SK-N-DZ (cell line): ENCODE measurements at places on chromosomes 12 and 14.
A peak's percentile ranks its signal among the peaks of the same experiment; 100 is the strongest.

DNA sequence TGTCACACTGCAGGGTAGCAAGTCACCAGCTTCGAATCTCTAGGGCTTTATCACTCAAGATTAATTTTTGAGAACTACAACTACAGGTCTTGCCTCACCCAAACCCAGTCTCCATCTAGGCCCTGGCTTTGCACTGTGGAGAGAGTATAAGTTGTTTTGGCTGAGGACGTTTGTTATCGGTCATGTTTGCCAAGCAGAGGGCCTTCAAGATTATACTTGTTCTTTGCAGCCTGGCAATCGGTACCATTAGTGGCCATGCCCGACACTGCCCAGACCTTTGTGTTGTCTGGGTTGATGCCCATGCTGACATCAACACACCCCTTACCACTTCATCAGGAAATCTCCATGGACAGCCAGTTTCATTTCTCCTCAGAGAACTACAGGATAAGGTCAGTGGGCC, 25.7 kb downstream of the ARG2 start:
- DNase-seq, result no peak

GRCh38 chr12:92145481-92145730, 240 bp downstream of the BTG1 start:
- DNase-seq, result no peak

DNA sequence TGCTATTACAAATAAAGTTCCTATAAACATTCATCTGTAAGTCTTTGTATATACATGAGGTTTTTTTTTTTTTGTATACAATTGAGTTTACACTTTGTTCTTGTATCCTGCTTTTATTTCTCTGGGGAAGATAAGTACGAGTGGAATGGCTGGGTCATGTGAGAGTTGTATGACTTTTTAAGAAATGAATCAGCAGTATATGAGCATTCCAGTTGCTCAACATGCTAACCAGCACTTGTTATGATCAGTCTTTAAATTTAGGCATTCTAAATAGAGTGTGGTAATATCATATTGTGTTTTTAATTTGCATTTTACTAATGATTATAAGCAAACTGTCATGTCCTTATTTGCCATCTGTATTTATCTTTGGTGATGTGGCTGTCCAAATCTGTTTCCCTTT, 44.7 kb upstream of the AMIGO2 start:
- DNase-seq, result no peak

- no peak for DNase-seq
Observed at GRCh38 chr12:106342397-106343213, 14.9 kb upstream of the POLR3B start.

DNA sequence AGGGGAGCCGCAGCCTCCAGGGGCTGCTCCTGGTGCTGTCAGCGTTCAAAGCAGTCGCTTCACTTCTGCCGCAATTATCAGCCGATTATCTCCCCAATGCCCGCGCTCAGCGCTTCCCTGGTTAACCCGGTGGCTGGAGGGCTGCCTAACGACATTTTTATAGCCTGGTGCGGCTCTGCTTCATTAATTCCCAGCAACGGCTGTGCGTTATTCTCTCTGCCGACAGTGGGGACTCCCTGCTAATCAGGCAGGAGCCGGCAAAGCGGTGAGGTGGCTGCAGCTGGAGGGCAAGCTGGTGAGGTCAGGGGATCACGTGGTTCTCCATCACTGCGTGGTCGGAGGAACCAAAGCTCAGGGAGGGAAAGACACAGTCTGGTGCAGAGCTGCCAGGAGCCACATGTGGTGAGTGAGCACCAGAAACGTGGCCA, 62.9 kb downstream of the GLRX5 start:
- DNase-seq, result peak; percentile 60

GRCh38 chr12:64746663-64747062, 12.5 kb downstream of the GNS start:
- DNase-seq, result no peak

GRCh38 chr14:96105089-96105925, 66.1 kb downstream of the C14orf132 start:
- DNase-seq, result no peak

GRCh38 chr12:96014943-96015599, 18.9 kb upstream of the HAL start:
- no peak for DNase-seq

DNA sequence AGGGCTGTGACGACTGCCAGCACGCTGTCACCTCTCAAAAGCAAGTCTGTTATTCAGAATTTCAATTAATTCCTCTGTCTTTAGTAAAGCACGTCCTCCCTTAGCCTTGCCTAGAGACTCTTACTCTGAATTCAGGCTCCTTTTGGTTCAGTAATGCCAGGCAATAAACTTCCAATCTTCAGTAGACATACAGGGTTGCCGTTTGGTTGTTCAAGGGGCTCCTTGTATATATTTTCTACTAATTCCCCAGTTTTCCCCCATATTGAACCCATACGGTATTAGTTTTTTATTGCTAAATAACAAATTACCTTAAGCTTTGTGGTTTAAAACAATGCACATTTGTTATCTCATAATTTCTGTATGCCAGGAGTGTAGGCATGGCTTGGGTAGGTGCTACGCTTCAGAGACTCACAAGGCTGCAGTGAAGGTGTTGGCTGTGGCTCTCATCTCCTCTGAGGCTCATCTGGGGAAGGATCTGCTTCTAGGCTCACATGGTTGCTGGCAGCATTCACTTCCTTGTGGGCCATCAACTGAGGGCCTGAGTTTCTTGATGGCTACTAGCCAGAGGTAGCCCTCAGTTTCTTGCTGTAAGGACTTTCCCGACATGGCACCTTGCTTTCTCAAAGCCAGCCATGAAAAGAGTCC, 7.3 kb upstream of the CLECL1 start:
- no peak for DNase-seq

- DNase-seq, result no peak
Observed at GRCh38 chr14:102089621-102090343, 2.9 kb upstream of the HSP90AA1 start.

DNA sequence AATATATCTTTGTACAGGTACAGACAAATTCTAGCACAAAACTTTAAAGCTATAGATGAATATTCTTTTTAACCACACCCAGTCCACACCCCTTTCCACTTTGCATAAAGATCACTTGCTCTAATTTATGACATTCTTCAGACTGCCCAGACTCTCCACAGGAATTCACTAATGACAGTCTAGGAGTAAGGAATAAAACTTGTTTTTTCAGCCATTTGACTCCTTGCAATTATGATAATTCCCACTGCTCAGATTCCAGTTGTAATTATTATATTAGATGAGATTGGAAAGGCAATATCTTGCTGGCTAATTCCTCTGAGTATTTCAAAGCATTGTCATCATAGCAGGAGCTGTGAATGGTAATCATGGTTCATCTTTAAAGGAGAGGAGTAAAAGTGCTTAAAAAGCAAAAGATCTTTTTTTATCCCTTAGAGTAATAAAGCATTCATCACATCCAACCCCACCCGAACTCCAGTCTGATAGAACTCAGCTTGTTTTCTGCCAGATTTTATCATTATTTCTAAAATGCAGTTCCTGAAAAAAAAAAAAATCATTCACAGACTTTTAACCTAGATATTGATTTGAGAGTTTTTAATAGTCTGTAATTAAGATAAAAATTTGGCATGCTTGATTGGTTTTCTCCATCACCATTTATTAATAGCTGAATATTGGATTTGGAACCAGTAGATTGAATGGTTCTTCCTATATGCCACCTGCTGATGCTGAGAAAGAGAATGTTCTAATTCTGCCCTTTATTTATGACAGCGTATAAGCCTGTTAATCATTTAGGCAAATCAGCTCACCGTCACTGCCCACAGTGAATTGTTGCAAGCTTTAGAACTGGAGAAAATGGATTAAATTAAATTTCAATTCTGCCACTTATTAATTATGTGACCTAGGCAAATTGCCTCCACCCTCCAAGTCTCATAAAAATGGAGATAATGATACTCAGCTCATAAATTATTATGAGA, 93.9 kb upstream of the RASSF8 start:
- DNase-seq, result no peak

DNA sequence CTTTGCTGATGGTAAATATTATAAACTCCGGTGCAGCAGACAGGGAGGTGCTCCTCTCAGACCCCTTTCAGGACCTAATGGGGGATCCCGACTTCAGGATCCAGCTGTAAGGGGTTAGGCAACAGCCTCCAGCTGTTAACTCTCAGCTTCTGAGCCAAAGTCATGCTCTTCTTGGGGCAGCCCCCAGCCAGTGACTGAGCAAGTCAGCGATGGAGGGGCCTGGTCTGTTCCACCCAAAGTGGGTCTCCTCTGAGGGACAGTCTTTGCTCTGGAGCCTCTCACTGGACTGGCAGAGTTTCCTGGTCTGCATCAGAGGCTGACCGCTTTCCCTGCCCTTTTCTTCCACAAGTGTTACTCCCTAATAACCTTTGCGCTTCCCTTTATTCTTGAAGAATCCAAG, 184.2 kb upstream of the DIO3 start:
- DNase-seq, result no peak

- DNase-seq, result no peak
Observed at GRCh38 chr12:10016881-10017280, 6.5 kb downstream of the CLEC12B start.

- DNase-seq, result no peak
Observed at GRCh38 chr12:42468341-42468821, 121.2 kb downstream of the PRICKLE1 start.

DNA sequence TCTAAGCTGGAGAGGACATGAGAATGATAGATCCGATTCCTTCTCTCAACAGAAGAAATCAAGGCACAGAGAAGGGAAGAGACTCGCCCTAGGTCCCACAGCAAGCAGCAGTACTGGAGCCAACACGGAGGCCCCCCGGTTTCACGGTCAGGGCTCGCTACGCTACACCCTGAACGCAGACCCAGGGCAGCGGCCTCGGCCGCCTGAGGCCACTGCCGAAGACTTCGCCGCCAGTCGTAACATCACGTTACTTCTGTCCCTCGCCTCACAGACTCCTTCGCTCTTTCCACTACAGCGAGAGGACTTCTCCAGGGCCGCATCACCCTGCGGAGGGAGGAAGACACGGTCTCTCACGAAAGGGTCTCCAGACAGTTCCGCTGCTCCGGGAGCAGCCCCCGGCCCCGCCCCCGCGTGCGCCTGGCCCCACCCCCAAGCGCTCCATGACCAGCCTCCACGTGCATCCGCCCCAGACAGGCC, 411 bp upstream of the DCAF4 start:
- DNase-seq, result no peak

GRCh38 chr12:1842183-1842904, 22.0 kb downstream of the LRTM2 start:
- DNase-seq, result no peak

DNA sequence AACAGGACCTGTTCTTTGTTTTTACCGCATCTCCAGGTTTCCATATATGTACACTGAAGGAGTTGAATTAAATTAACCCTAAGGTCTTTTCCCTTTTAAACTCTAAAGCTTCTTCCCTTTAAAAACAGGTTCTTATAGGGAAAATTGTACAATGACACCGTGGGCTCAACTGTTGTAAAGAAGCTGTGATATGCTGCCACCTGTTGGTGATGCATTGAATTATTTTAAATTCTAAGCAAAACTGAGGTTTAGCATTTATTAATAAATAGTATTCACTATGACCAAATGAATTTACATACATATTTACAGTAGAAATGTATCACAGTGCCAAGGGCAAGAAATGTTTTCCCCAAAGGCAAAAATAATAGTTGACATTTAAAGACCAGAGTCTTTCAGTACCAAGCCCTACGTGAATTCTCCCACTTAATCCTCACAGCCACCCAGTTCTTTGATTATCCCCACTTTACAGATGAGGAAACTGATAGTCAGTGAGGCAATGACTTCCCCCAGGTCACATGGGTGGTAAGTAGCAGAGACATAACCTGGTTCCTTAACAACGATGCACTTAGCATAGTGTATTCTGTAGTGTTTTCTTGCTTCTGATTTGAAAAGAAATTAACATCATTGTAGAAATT, 35.7 kb upstream of the TMEM263 start:
- DNase-seq, result peak; percentile 55

- DNase-seq, result no peak
Observed at GRCh38 chr14:99230208-99231151, 41.5 kb downstream of the BCL11B start.

DNA sequence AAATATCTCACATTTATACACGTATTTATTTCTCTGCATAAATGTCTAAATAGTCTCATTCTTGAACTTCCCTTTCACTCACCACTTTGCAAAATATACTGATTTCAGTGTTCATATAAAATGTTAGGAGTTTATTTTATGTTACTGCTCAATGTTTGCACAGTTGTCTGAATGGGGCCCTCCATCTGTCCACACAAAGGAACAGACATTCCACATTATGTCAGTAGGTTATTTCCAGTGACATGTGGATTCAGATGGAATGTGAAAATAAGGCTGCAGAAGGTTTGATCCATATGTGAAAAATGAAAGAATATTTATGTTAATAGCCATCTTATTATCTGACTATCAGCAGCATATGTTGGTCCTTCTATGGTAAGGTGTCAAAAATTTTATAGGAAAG, 994.4 kb upstream of the SEL1L start:
- no peak for DNase-seq

DNA sequence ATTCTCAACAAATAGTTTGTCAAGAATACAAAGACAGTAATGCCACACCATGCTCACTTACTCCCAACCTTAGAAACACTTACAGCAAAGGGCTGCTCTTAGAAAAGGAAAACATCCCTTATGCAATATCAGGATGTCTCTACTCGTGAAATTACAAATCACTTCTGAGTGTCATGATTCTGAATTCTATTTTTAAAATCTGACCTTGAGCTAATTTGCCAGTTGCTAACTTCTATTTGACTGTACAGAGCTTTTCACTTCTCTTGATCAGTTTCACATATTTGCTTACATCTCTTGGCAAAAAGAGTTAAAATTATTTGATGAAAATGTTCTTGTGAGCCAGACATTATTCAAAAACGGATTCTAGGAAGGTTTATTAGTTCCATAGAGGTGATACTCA, 136.7 kb upstream of the SLC35F4 start:
- no peak for DNase-seq

GRCh38 chr12:119826661-119827445, 50.3 kb downstream of the CIT start:
- DNase-seq, result no peak

DNA sequence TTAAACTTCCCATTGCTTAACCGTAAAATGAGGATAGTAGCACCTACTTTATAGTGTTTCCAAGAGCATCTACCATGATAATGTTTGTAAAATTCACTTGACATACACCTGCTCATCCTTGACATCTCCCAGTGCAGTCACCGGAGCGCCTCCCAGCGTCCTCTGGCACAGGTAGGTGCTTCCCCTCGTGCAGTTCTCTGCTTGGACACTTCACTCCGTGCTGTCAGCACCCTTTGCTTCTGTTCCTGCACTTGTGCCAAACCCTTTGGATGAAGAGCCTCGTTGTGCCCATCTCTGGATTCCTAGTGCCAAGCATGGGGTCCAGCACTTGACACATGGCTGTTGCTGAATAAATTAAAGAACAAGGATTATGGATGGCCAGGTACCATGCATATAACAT, 28.3 kb downstream of the ETV6 start:
- DNase-seq, result no peak

- no peak for DNase-seq
Observed at GRCh38 chr14:67955261-67955660, 135.7 kb downstream of the RAD51B start.

- DNase-seq, result no peak
Observed at GRCh38 chr12:6376870-6377666, 1.7 kb upstream of the SCNN1A start.

- no peak for DNase-seq
Observed at GRCh38 chr12:54882079-54882478, 27.8 kb downstream of the MUCL1 start.
